Neural progenitor cell (in vitro differentiated cells): ENCODE measurements at places on chromosomes 3 and 15.

DNA sequence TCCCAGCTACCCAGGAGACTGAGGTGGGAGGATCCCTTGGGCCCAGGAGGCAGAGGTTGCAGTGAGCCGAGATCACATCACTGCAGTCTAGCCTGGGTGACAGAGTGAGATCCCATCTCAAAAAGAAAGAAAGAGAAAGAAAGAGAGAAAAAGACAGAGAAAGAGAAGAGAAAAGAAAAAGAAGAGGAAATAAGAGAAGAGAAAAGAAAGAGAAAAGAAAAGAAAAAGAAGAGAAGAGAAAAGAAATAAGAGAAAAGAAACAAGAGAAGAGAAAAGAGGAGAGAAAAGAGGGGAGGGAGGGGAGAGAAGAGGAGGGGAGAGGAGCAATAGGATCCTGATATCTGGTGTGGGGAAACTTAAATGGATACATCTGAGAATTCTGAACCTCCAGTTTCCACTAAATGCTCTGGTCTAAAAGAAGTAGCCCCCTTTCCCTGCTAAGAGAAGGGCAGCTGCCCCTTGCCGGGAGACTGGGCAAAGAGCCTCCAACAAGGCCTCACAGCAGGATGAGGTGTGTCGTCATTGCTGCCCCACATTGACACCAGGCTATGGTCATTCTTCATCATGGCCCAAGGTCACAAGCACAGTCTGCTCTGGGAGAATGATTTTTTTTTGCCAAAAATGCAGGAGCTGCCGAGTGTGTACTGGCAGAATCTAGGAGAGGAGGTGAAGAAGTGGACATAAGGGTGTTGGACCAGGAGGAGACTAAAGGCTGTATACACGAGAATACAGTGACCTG, 21.1 kb upstream of the COMMD4 start:
- no peak for DNase-seq

- no peak for DNase-seq
These were observed 48.6 kb upstream of the FLNB start for GRCh38 chr3:57959423-57960173.

- no peak for DNase-seq
These were observed 47.1 kb upstream of the LSAMP start for GRCh38 chr3:116492379-116492778.

- DNase-seq: no peak
These were observed 53.6 kb upstream of the SYN2 start for GRCh38 chr3:11950576-11950975.

DNA sequence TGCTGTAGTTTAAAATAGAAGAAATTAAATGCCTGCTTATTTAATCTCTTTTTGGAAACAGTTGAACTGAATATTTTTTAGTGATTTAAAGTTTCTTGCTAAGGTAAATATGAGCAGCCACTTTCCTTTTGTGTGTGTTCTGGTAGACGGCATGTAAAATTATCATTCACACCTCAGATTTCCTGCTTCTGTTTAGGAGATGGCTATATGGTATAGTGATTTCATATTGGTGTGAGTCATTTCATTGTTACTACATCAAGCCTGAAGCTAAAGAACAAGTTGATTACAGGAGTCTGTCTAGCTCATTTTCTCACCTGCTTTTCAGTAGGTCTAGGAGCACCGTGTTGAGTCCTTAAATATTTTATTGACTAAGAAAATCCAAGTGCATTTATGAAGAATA, 2.2 kb downstream of the LRCH3 start:
- DNase-seq: no peak

DNA sequence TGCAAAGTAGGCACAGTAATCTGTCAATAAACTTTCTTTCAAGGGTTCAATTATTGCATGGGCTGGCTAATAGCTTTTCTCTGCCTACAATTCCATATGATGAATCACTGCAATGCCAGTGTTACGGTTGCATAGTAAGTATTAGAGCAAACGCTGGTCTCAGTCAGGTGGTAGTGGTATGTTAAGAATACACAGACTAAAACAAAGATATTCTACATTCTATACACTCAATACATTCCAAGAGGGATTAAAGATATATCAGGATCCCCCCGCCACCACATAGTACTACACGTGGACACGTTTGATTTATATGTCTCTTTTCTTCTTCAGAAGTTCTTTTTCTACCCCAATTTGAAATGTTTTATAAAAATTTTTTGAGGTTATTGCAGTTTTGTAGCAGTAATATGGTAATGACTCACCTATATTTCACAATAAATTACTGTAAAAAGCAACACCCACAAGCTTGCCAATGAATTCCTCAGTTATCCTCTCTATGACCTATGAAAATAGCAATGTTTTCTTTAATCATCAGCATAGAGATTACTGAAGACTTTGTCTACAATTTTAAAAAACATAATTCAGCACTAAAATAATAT, 68.2 kb downstream of the CD200R1L start:
- no peak for DNase-seq

DNA sequence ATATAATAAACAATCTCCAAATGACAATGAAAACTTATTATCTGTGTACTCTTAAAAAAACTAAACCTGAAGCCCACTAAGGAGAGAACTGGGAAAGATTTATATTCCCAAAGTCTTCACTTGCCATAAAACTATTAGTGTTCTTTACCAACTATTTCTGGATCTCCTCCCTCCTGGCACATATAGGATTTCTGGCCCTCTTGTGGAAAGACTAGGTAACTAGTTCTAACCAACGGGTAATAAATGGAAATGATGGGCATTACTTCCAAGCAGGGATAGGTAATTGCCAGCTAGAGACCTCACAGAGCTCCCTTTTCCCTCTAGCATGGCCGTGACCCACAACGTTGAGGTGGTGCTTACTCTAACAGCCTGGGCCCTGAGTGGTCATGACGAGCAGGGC, 110.1 kb downstream of the DNAH12 start:
- peak; percentile 63 for DNase-seq

- DNase-seq: peak; percentile 77
These were observed 16.5 kb upstream of the MUSTN1 start for GRCh38 chr3:52851348-52851747.

DNA sequence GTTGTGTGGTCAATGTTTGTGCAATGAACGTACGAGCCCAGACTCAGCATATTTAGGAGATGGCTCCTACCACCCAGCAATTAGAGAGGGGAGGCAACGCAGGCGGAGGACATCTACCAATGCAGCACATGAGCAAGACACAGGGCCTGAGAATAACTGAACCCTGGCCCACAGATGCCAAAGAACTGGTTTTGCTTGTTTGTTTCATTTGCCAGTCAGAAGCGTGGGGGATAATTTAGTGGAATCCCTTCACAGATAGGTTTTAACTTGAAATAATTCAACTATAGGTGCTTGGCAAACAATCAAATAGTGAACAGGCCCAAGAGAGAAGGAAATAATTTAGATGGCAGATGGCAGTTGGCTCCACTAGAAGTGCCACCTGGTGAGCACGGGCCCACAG, 54.8 kb downstream of the LIPC start:
- no peak for DNase-seq

- peak; percentile 82 for DNase-seq
These were observed 187.4 kb upstream of the LINGO1 start for GRCh38 chr15:77819851-77820728.
